ENCODE measurements at places on chromosomes 12 and 14.

GRCh38 chr14:76007379-76007778 lies 21.8 kb downstream of the IFT43 start:
- no peak for DNase-seq

- DNase-seq = peak; percentile 99
Observed at GRCh38 chr12:103930034-103930786, at the start of gene HSP90B1. HSP90B1 (plus strand) TSS chr12:103930410; CDS start chr12:103930516, 106 bp downstream.

- no peak for DNase-seq
Observed at GRCh38 chr14:59627011-59627520, 50.5 kb upstream of the CCDC175 start.

DNA sequence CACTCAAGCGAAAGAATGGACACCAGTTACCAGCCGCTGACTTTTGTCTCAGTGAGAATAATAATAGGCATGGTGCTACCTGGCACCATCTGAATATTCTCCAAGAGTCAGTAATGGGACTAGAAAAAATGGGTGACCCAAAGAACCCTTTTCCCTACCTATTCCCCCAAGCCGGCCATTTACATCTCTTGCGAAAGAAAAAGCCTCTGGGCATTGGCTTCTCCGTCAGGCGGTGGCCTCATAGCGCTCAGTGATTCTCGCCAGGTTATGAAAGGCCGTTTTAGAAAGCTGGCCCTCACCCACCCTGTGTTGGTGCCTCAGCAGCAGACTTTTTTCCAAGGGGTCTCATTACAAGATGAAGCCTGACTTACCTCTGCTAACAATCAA lies 523 bp upstream of the SLC6A15 start:
- DNase-seq = no peak

DNA sequence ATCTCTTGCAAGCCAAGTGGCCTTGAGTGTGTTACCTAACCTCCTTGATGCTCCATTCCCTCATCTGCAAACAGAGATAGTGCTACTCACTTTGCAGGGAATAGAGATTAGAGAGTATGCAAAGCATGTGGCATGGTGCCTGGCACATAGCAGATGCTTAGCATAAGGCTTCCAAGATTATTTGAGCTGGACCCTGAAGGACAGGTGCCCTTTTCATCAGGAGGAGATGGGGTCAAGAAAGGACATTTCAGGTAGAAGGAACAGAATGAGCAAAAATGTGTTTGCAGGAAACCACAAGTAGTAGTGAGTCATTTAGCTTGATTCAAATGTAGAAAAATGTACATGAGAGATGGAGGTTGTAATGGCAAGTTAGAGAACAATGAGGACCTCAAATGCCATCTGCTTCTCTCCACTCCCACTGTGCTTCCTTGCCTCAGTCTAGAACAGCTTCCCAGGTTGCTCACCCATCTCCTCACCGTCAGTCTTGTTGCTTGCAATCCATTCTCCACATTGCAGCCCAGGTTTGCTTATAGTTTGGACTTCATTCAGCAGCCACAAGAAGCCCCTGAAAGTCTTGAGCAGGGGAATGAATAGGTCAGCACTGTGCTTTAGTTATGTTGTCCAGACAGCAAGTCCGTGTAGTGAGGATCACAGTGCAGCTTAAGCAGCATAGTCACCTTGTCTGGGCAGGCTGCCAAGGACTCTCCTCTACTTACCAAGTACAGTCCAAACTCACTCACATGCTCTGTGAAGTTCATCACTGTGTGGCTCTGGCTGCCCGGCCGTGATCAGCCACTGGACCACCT lies 536.3 kb upstream of the CCDC196 start:
- DNase-seq = no peak

- no peak for DNase-seq
Observed at GRCh38 chr14:100526057-100526456, 61.2 kb downstream of the BEGAIN start.

GRCh38 chr12:38162708-38163441 lies 153.7 kb upstream of the ALG10B start:
- no peak for DNase-seq

- no peak for DNase-seq
Observed at GRCh38 chr12:26431211-26431610, 235.8 kb downstream of the SSPN start.

GRCh38 chr14:24508155-24508840 lies at the start of gene CMA1:
CMA1 (minus strand) TSS chr14:24508265; CDS start chr14:24508235, 30 bp downstream.
- no peak for DNase-seq

DNA sequence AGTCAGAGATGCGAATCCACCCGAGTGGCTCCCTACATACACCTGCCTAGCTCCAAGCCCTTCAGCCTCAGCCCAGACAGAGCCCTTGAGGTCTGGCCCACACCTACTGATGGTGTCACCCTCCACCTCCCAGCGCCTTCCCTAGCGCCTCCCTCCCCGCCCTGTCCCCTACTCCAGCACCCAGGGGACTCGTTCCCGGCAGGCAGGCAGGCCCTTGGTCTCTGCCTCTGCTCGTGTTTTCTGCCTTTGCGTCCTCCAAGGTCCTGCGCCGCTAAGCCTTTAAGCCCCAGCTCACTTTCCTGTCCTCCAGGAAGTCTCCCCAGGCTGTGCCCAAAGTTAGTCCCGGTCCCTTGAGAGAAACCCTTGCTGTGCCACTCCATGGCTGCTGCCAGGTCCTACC lies 12.7 kb downstream of the INF2 start:
- no peak for DNase-seq

- DNase-seq = no peak
Observed at GRCh38 chr12:9617124-9617523, 9.4 kb upstream of the KLRB1 start.

GRCh38 chr14:91349481-91350074 lies 68.0 kb downstream of the CCDC88C start:
- no peak for DNase-seq

DNA sequence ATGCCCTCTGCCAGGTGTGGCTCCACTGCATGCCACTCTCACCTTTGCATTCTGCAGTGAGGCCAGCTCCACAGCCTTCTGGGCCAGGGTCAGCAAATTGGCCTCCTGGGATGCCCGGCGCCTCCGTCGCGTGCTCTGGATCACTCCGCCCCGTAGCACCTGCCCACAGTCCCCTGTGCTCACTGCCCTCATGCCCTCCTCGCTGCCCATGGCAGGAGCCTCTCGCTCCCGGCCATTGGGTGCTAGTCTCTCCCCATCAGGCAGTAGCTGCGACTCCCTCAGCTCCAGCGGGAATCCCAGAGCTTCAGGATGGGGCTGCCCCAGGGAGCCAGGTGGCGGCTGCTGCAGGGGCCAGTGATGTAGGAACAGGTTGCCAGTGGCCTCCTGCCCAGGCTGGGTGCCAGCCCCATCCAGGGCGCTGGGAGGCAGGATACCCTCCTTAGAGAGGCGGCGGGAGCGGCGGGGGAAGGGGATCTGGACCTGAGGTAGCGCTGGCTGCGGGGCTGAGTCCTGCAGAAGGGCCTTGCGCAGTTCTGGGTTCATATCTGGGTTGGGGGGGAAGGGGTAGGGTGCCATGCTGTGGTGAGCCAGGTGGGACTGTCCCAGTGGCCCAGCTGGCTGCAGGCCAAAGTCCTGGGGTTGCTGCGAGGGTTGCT lies 24.5 kb upstream of the PNMA1 start:
- DNase-seq = no peak

DNA sequence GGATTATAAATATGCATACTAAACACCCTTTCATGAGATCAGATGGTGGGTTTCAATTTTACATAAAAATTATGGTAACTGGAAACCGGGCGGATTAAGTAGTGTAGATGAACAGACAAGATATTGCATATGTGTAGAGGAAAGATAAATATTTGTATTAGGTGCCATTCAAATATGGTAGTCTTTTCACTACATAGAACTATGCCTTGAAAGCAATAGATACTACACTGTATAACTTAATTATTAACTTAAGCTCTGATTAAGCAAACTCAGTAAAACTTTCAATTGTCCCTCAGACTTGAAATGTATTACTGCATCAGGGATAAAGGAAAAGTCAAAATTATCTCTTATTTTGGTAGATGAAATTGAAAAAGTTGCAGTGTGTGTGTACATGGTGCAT lies 1.9 kb downstream of the PTPN21 start:
- DNase-seq = no peak

- DNase-seq = no peak
Observed at GRCh38 chr12:2322554-2323120, 269.9 kb downstream of the CACNA1C start.

- DNase-seq = no peak
Observed at GRCh38 chr14:25122843-25123242, 72.9 kb upstream of the STXBP6 start.

DNA sequence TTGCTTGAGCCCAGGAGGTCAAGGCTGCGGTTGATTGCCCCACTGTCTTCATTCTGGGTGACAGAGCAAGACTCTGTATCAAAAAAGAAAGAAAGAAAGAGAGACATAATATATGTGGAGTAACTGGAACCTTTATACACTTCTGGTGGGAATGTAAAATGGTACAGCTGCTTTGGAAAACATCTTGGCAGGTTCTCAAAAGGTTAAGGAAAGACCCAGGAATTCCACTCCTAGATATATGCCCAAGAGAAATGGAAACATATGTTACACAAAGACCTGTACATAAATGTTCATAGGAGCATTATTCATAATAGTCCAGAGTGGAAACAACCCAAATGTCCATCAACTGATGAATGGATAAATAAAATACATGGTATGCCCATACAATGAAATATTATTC lies 7.2 kb downstream of the RBMS2 start:
- DNase-seq = no peak

DNA sequence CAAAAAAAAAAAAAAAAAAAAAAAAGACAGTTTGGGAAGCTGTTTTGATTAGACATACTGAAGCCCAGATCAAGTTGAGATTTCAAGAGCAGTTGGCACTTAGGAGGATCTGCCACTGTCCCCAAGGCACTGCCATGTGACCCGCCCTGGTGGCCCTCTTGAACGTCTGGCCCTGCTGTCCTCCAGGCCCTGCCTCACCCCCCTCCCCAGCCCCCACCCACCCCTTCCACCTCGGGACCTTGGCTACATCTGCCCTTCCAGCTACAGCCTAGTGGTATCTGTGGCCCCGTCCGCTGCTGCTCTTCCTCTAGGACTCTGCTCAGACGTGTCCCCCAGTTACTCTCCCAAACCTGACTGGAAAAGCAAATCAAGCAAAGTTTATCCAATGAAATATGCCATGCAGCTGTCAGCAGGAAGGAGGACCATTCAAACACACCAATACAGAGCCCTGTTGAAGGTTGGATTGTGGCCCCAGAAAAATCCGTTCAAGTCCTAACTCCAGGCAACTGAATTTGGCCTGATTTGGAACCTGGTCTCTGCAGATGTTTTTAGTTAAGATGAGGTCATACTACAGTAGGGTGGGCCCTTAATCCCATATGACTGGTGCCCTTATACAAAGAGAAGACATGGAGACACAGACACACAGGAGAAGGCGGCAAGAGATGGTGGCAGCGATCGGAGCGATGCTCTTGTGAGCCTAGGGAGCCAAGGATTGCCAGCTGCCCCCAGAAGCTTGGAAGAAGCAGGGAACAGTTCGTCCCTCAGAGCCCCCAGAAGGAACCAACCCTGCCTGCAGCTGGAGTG lies 17.7 kb downstream of the SLC25A29 start:
- no peak for DNase-seq

DNA sequence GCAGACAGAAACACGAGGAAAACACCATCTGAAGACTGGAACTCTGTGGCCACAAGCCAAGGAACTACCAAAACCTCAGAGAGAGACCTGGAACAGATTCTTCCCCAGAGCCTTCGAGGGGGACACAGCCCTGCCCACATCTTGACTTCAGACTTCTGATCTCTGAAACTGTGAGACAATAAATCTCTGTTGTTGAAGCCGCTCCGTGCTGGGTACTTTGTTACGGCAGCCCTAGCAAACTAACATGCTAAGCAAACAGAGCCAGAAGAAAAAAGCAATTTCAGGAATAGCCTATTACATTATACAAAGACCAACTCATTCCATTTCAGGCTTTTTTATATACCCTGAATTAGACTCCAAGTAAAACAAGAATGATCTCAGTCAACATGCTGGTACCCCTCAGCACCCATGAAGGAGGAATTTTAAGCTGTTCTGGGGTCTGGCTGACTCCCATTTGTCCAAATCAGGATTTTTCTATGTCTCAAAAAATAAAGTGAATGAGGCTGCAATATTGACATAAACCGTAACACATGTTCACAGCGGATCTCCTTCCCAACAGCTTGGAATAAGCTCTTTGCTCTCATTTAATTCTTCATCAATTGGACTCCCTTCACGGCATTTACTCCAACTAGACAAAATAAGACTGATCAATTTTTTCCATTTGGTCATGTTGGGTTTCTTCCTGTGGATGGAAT lies 190.1 kb downstream of the FOXN3 start:
- DNase-seq = no peak

GRCh38 chr12:109760031-109760929 lies 46.7 kb downstream of the FAM222A start:
- DNase-seq = no peak

GRCh38 chr12:51087818-51088217 lies 4.4 kb upstream of the CSRNP2 start:
- DNase-seq = no peak

Data from anterior cingulate cortex (tissue), 58 donors.